Lung (tissue), 17 donors: ENCODE measurements at places on chromosomes 2 and 18. TPM values are rescaled to one million over a fixed set of nuclear protein-coding genes. Genes with fewer than 3 reads are reported as not detected.
A peak's percentile ranks its signal among the peaks of the same experiment; 100 is the strongest.

Gene CDH20
- total RNA-seq, result 0.11 TPM

DNA sequence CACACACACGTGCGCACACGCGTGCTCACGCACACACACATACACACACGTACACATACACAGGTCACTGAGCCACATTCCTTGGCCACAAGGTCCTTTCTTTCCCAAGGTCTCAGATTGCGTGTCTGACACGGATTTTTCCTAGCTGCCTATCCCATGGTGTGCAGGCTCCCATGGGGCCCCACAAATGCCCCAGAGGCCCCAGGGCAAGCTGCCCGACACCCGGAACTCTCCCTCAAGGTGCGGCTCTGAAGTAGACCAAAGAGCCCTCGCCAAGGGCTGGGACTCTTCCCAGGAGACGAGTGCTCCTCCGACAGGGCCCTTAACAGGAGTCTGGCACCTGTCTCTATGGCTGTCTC is 46.7 kb downstream of the SDC1 start:
- H3K27me3 ChIP-seq, result no peaks in the 10 kb centered on the region
- no peak for DNase-seq
- H3K36me3 ChIP-seq, result no peaks in the 10 kb centered on the region
- no peak overlapping the region for H3K27ac ChIP-seq
- peaks cover 30% of the 10 kb centered on the region for H3K4me1 ChIP-seq
- no peak overlapping the region for H3K4me3 ChIP-seq

GRCh38 chr2:64918220-64918886 is 70.8 kb upstream of the SLC1A4 start:
- no peaks in the 10 kb centered on the region for H3K4me1 ChIP-seq
- no peak overlapping the region for H3K4me3 ChIP-seq
- no peak overlapping the region for H3K27ac ChIP-seq
- H3K36me3 ChIP-seq, result no peaks in the 10 kb centered on the region
- DNase-seq, result no peak

DNA sequence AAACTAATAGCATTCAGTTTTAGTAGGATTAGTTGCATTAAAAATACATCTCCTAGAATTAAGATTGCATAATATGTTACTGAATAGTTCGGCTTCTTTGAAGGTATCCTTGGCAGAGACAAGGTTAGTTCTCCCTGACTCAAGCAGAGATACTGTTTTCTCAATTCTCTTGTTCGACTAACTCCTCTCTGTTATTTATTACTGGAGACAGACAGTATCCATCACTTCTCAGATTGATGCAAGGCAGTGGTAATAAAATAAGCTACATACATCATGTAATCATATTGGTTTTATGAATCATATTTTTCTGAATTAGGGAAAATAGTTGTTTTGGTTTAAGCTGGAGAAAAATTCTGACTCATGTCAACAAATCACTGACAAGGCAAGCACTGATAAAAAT is 134.8 kb downstream of the SLC8A1 start:
- H3K4me3 ChIP-seq, result no peak overlapping the region
- DNase-seq, result no peak
- no peaks in the 10 kb centered on the region for H3K27me3 ChIP-seq
- H3K27ac ChIP-seq, result no peak overlapping the region

DNA sequence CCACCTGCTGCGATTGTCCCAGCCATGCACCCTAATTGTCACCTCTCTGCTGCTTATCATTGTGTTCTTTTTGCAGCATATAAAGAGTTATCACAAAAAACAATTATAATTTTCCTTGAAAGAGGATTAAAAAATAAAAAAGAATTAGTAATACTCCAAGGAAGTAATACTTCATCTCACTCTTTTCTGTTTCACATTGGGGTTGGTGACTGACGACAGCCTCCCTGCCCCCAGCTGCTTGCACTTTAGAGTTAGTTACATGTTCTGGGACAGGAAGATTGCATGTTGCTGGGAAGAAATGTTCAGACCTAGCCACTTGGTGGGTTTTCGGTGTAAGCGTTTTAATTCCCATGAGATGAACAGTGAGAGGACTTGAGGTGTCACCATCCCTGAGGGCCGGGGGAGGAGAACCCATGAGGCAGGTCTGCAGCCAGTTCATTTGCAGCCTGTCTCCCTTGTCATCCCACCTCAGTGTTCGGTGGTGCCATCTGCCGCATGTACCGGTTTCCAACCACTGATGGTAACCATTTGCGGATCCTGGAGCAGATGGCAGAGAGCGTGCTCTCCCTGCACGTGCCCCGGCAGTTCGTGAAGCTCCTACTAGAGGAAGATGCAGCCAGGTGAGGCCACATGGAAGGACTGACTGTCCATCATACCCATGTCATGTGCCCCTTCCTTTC is 69.1 kb downstream of the COA5 start:
- no peaks in the 10 kb centered on the region for H3K27me3 ChIP-seq
- H3K36me3 ChIP-seq, result peaks cover 18% of the 10 kb centered on the region
- H3K4me3 ChIP-seq, result no peak overlapping the region
- no peak overlapping the region for H3K27ac ChIP-seq
- H3K4me1 ChIP-seq, result no peaks in the 10 kb centered on the region
- DNase-seq, result no peak

GRCh38 chr18:32319084-32319483 is 129.2 kb downstream of the MEP1B start:
- no peak overlapping the region for H3K4me3 ChIP-seq
- no peaks in the 10 kb centered on the region for H3K36me3 ChIP-seq
- no peaks in the 10 kb centered on the region for H3K27me3 ChIP-seq
- DNase-seq, result no peak

- peaks cover 4% of the 10 kb centered on the region for H3K36me3 ChIP-seq
- H3K4me1 ChIP-seq, result no peaks in the 10 kb centered on the region
- no peak overlapping the region for H3K27ac ChIP-seq
- peaks cover 48% of the 10 kb centered on the region for H3K27me3 ChIP-seq
- H3K4me3 ChIP-seq, result peak overlapping the region; percentile 2
- DNase-seq, result peak; percentile 80
These were observed 786 bp upstream of the TMEM200C start for GRCh38 chr18:5895876-5896740.

- no peak overlapping the region for H3K4me3 ChIP-seq
- H3K36me3 ChIP-seq, result no peaks in the 10 kb centered on the region
- H3K27ac ChIP-seq, result no peak overlapping the region
- no peaks in the 10 kb centered on the region for H3K4me1 ChIP-seq
- DNase-seq, result no peak
These were observed 458.7 kb upstream of the CNTNAP5 start for GRCh38 chr2:123566291-123566946.

- no peaks in the 10 kb centered on the region for H3K4me1 ChIP-seq
- H3K36me3 ChIP-seq, result no peaks in the 10 kb centered on the region
- no peak overlapping the region for H3K27ac ChIP-seq
- peak; percentile 69 for DNase-seq
- no peak overlapping the region for H3K4me3 ChIP-seq
- H3K27me3 ChIP-seq, result no peaks in the 10 kb centered on the region
These were observed 86.4 kb upstream of the FN1 start for GRCh38 chr2:215522237-215522636.

DNA sequence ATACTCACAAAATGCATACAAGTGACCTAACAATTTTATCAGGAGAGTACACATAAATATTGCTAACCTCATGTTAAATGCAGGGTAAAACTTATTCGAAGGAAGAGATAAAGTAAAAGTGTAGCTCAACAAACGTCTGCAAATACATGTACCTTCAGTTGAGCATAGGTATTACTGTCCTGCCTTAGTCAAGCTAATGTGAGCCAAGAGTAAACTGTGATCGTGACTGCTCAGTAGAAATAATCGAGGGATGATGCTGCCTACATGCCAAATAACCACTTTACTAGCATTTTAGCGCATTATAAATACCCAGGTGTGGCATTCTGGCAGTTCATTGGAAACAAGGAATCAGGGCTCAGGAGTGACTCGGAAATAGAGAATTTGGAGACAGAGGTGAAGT is 779.5 kb downstream of the SOCS6 start:
- H3K36me3 ChIP-seq, result no peaks in the 10 kb centered on the region
- H3K27ac ChIP-seq, result no peak overlapping the region
- H3K4me1 ChIP-seq, result no peaks in the 10 kb centered on the region
- no peak for DNase-seq

Gene CHN1
- total RNA-seq, result 15.2 TPM

Gene IL36RN
- total RNA-seq, result 0.09 TPM

Gene TMEM237
- 27.5 TPM for total RNA-seq

DNA sequence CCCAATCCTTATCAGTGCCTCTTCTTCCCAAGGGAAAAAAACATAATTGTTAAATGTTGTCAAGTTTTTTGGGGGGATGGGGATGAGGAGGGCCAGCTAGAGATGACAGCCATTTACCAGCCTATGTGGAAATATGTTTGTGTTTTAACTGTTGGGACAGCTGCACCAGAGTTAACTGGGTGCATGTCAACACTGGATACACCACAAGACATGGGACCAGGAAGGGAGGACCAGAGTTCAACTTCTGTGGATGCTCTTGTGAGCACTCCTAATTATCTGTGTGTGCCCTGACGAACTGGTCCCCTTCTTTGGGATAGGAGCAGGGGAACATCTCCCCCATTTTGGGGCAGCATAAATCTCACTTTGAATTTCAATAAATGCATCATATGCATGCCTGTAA is 66.1 kb upstream of the FZD5 start:
- H3K27ac ChIP-seq, result no peak overlapping the region
- H3K4me1 ChIP-seq, result peaks cover 10% of the 10 kb centered on the region

DNA sequence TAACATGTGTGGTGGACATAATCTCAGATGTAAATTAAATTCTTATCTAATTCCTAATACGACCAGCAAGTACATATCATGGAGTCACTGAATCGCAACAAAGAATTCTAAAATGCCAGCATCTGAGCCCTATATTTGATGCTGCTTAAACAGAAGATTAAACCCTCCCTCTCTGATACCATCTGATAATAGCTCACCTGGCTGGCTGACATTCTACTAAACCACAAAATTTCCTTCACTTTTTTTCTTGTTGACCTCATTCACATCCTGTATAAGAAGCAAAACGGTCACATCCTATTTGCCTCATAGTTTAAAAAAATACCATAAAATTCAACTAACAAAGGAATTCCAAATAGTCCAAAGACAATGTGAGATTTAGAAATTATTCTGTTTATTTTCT is 371.6 kb upstream of the SLC8A1 start:
- H3K4me1 ChIP-seq, result no peaks in the 10 kb centered on the region
- no peaks in the 10 kb centered on the region for H3K27me3 ChIP-seq
- H3K27ac ChIP-seq, result no peak overlapping the region
- H3K4me3 ChIP-seq, result no peak overlapping the region
- H3K36me3 ChIP-seq, result no peaks in the 10 kb centered on the region
- DNase-seq, result no peak

Gene BCL2L11
- 24.2 TPM for total RNA-seq

DNA sequence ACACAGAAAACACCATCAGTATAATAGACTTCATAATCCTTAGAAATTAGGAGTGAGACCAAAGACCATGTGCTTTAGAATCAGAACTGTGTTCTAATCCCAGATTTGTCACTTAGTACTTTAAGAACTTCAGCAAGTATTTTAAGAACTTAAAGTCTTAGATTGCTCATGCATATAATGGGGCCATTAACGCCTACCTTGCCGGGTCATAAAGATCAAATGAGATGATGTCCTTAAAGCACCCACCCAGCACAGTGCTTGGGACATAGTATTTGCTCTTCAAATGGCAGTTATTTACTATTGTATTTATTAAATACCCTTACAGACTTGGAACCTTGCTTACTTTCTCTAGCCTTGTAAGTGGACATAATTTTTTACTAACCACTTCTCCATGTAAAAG is 156.1 kb downstream of the GREB1L start:
- DNase-seq, result no peak
- H3K4me1 ChIP-seq, result no peaks in the 10 kb centered on the region
- no peak overlapping the region for H3K27ac ChIP-seq
- H3K36me3 ChIP-seq, result no peaks in the 10 kb centered on the region
- no peak overlapping the region for H3K4me3 ChIP-seq

DNA sequence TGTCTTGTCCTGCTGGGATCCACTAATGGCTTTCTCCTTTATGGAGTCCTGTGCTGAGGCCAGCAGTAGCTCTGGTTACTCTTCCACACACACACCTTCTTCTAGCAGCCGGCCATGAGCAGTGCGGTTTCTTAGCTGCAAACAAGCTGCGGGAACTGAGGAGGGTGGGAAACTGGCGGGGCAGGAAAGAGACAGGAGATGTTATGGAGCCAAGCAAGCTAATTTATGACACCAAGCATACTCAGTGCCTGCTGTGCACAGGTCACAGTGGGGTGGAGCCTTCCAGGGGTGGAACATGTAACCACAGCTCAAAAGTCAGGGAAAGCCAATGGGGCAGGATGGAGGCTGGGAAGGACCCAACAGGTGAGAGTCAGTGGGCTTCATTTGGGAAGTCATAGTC is 180.8 kb downstream of the FAM210A start:
- no peaks in the 10 kb centered on the region for H3K27me3 ChIP-seq
- no peak for DNase-seq
- H3K4me3 ChIP-seq, result no peak overlapping the region
- H3K4me1 ChIP-seq, result no peaks in the 10 kb centered on the region

Gene DOK6
- 4.2 TPM for total RNA-seq

DNA sequence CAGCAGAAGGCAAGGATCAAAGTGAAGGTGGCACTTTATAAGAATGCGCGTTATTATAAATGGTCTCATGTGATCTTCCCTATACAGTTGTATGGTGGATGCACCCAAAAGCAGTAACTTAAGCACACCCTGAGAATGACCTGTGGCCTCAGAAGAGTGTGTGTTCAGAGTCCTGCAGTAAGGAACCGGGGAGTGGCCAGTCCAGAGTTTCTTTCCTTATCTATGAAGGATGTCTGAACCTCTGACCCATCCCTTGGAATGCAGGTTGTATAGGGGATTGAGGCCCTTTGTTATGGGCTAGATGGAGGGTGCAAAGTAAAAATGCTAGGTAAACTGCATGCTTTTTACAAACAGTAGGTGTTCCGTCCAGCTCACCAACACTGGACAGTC is 43.6 kb upstream of the ANKRD44 start:
- no peak overlapping the region for H3K4me3 ChIP-seq
- no peaks in the 10 kb centered on the region for H3K4me1 ChIP-seq

- no peaks in the 10 kb centered on the region for H3K4me1 ChIP-seq
- no peaks in the 10 kb centered on the region for H3K36me3 ChIP-seq
- H3K27me3 ChIP-seq, result no peaks in the 10 kb centered on the region
- no peak for DNase-seq
- H3K27ac ChIP-seq, result no peak overlapping the region
- no peak overlapping the region for H3K4me3 ChIP-seq
These were observed 241.3 kb upstream of the UBE2E3 start for GRCh38 chr2:180739070-180739469.

Gene UGT1A3
- total RNA-seq, result not detected

- H3K4me3 ChIP-seq, result no peak overlapping the region
- peaks cover 15% of the 10 kb centered on the region for H3K36me3 ChIP-seq
- no peaks in the 10 kb centered on the region for H3K27me3 ChIP-seq
- no peak overlapping the region for H3K27ac ChIP-seq
- DNase-seq, result no peak
These were observed 13.1 kb downstream of the NDUFB3 start for GRCh38 chr2:201084863-201085262.

DNA sequence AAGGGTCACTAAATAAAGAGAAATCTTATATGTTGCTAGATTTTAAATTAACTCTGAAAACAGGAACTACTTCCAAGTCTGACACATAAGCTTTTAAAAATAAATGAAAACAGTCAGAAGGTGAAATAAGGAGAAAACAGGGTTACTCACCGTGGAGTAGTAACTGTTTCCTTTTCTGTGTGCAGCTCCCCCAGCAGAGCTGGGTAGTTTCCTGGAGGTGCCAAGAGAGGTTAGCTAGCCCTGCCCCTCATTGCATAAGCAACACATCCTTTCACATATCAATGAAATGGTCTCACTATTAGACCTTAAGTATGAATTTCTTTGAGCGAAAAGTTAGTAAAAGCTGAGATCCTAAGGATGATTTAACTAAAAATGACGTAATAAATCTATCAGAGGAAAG is 54.0 kb upstream of the GPR75 start:
- no peak for DNase-seq
- H3K27ac ChIP-seq, result no peak overlapping the region
- H3K36me3 ChIP-seq, result peaks cover 16% of the 10 kb centered on the region
- H3K27me3 ChIP-seq, result no peaks in the 10 kb centered on the region
- H3K4me1 ChIP-seq, result no peaks in the 10 kb centered on the region
- no peak overlapping the region for H3K4me3 ChIP-seq
